Stimulated activated CD8-positive, alpha-beta memory T cell treated with anti-CD3 and anti-CD28 coated beads, Interleukin-2, amount 100 ng/mL, for 48 hours (primary cell): ENCODE measurements at places on chromosomes 3 and 15.
A peak's percentile ranks its signal among the peaks of the same experiment; 100 is the strongest.

- DNase-seq: no peak
Measured at GRCh38 chr3:64932016-64932518, 244.3 kb upstream of the ADAMTS9 start.

DNA sequence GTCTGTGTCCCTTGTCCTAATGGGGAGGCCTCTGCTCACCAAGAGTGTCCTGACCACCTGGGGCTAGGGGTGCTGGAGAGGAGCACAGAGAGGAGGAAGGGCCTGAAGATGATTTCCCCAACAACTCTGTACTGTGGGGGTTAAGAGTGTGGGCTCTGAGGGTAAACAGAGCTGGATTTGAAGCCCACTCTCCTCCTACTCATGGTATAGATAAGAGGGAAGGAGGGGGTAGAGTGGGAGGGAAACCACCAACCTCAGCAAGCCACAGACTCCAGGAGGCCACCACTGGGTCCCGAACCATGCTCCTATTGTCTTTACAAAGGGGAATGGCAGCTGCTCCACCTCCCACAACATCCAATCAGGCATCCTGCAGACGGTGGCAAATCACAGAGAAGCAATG is 103.6 kb upstream of the RNU6-1 start:
- no peak for DNase-seq

DNA sequence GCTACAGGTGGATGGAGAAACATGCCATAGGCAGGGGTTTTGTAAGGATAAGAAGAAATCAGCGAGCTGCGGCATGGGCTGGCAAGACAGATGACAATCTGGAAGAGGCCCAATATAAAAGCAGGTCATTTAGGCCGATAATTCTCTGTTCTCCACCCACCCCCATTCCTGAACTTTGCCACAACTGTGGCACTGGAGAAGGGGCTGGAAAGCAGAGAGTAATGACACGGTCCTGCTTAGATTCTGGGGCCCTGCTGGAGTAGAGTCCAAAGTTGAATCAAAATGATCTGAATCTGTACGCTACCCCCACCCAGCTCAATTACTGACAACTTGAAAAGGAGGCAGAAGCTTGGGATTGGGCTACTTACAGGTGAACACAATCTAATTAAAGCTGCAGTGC is 18.4 kb upstream of the BUB1B start:
- no peak for DNase-seq

- DNase-seq: no peak
Measured at GRCh38 chr3:113495035-113495434, 19.9 kb downstream of the SPICE1 start.

DNA sequence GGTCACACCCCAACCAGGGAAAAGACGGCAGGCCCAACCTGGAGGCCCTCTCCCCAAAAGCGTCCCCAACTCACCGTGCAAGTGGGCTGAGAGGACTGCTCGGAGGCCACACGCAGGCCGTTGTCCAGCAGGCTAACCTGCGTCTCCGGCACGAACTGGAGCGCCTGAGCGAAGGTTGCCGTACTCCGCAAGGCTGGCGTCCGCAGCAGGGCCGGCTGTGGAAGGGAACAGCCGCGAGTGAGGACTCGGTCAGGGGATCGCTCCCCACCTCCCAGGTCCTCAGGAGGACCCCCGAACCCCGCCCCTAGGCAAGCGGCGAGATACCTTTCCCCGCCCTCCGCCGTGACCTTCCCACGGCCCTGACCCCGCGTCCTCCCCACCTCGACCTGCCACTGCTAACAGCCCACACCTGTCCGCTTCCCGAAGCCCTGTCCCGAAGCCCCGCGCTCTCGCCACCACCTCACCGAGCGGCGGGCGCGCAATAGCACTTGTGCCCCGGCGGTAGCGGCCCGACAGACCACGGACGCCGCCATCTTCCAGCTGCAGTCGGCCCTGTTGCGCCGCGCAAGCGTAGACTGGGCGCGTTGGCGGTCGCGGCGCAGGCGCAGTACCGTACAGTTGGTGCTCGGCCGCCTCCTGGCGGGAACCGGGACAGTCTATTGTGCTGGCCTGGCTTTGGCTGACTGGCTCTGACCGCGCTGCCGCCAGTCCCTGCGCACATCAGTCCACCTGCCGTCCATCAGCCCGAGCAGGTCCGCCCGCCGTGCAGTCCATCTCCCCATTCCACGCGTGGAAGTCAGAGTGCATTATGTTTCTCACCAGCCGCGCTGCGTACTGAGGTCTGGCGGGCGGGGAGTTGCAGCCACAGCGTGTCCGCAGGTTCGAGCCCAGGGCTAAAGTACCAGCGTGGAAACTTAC is at the start of gene UQCRC1:
UQCRC1 (minus strand) TSS at position 559 of the 918 bp plus-strand sequence; CDS start at position 533, 26 bp downstream.
- peak; percentile 87 for DNase-seq

DNA sequence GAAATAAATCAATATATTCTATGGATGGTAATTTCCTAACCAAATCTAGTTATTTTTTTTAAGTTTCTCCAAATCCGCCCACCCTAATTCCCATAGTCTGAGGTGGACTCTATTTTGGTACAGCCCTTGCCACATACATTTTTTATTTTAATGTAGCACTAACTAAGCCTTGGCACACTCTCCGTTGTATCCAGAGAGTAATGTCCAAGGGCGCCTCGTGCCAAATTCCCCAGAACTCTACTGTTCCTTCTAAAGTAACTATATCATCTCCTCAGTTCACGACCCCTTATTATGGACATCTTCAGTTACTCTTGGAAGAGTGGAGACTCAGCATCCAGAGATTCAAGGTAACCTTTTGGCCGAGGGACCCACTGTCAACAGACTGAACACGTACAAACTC is 1.3 kb downstream of the VGLL3 start:
- DNase-seq: no peak

GRCh38 chr3:4986175-4986781 is 7.0 kb downstream of the BHLHE40 start:
- no peak for DNase-seq

- DNase-seq: no peak
Measured at GRCh38 chr3:82259994-82260393, 498.5 kb upstream of the GBE1 start.

DNA sequence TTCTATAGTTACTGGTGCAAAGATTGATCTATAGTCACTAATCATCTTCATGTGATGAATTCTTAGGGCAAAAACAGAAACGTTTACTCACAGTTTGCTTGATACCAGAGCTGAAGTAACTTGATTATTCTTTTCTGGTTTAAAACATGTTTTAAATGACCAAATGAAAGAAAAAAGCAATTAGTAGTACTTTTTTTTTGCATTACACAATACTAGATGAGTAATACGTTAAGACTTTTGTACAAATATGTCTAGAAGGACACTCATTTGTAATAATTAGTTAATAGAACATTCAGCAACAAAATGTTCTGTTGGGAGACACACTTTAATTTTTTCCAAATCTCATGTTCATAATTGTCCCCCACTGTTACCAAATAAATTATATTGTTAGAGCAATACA is 523.2 kb downstream of the SOX2 start:
- DNase-seq: no peak

GRCh38 chr15:74937272-74937589 is 642 bp downstream of the COX5A start:
- no peak for DNase-seq

DNA sequence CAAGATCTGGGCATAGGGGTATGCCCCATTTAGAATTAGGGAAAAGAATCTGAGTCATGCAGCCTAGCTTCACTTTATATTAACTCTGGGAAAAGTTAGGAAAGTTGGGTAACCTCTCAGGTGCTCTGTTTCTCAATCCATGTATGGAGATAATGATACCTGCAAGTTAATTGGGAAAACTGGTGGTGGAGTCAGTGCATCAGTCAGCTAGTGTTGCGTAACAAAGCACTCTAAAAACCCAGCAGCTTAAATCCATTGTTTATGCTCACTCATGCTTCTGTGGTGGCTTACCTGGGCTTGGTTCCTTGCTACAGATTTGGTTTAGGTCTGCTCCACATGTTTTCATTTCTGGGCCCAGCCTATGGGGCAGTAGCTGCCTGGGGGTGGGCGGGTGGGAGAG is 91.0 kb downstream of the SMAD3 start:
- DNase-seq: no peak

DNA sequence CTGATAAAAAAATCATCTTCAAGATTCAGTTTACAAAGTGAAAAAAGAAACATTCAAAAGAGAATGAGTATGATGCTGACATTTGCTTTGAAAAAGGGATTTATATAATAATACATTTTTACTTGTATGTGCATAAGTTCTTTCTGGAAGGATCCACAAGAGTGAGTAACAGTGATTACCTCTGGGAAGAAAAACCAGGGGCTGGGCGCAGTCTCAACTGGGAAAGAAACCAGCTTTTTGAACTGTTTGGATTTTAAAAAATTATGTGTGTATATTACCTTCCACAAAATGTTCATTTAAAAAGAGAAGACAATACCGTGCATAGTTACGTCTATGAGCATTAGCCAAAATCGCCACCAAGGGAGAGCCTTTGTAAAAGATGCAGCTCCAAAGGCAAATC is 1.3 kb downstream of the CLEC3B start:
- DNase-seq: no peak

DNA sequence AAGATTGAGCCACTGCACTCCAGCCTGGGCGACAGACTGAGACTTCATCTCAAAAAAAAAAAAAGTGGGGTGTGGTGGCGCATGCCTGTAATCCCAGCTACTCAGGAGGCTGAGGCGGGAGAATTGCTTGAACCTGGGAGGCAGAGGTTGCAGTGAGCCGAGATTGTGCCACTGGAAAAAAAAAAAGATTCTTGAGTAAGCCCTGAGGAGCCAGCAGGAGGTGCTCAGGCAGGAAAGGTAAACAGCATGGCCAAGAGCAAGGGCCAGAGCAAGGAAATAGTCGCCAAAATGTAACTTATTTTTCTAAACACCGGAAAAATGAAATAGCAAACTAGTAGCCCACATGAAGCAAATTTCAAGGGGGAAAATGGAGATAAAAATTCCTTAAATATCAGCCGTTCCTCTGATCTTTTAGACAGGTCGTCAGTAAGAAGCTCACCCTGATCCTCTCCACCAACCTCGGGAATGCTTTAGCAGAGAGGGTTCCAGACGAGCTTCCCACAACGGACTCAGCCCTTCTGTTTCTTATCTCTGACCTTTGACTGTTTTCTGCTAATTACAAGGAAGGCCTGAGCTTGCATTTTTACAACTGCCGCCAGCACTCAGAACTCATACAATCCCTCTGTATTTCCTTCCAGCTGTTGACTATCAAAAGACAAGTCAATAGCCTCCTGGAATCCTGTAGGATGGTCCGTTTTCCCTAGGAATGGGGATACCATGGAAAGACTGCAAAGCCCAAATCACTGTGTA is 45.0 kb upstream of the AKAP13 start:
- no peak for DNase-seq

- DNase-seq: no peak
Measured at GRCh38 chr15:25176991-25177954, 222.5 kb downstream of the SNRPN start.

GRCh38 chr3:113614402-113614801 is 82.0 kb downstream of the USF3 start:
- DNase-seq: no peak

DNA sequence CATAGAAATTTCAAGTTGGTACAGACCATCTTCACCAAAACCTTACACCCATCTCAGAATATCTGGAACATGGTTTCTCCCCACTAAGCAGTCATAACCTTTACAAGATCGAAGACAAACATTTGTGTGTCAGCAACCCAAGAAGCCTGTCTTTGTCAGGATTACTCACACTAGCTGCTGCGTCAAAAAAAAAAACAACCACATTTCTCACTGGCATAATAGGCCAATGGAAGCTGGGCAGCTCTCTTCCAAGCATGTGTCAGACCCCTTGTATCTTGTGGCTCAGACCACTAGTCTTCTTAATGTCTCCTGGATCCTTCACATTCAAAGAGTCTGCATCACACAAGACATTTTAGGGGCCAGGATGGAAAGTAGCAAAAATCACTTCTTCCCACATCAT is 266.9 kb upstream of the IGF1R start:
- DNase-seq: no peak

- no peak for DNase-seq
Measured at GRCh38 chr3:40477666-40478065, 744 bp downstream of the ZNF619 start.

GRCh38 chr3:188584162-188584529 is 430.2 kb downstream of the LPP start:
- no peak for DNase-seq

- no peak for DNase-seq
Measured at GRCh38 chr3:135136361-135137100, 341.5 kb downstream of the EPHB1 start.

- no peak for DNase-seq
Measured at GRCh38 chr3:131883086-131883485, 151.7 kb downstream of the CPNE4 start.

DNA sequence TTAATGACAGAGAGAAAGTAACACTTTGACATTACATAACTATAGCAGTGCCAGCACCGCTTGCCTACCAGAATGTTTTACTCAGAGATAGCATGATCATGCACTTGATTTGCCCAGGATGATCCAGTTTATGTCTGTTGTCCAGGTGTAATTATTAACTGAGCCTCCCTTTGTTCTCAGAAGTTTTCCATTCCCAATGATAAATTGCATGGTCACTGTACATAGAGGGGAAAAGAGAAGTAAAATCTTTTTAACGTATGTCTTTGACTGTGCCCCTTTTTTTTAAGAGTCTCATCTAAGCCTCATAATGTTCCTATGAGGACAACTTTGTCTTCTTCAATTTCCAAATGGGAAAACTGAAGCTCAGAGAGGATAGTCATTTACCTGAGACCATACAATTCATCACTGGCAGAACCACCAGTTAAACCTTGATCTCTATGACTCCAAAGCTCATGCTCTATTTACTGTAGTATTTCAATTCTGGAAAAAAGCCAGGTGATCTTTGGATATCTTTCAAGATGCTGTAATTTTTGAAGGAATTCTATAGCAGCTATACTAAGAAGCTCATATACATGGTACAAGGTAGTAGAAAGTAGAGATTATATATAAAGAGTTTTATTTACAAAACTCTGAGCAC is 25.1 kb downstream of the C3orf85 start:
- DNase-seq: no peak

GRCh38 chr15:80645494-80646065 is 49.5 kb upstream of the ABHD17C start:
- no peak for DNase-seq

DNA sequence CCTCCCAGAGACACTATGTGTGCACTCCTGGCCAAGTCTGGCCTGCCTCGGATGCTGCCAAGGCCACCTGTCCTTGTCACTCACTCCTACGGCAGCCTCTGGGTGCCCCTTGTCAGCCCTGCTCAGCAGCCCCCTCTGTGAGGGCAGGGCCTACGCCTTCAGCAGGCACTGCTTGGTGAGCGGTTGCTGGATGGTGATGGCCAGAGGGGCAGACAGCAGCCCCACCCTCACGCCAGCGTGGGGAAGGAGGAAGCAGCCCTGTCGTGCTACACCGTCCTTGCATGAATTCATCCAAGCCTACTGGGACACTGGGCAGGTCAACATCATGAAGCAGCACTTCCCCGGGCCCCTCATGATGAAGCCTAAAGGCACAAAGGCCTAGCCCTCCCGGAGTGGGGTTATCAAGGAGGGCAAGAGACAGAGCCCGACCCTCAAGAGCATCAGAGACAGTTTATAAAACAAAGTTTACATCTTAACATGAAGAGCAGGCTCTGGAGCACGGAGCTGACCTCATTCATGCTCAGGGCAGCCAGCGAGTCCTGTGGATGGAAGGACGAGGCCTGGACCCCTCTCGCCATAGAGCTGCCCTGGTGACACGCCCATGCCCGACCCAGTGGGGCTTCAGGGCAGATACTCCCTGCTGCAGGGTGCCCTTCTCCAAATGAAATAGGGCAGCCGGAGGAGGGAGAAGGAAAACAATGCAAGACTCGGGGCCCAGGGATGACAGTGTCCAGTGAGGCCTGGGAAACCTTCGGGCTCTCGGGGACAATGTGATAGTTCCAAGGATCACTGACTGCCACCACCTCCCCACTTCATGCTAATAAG is 25.3 kb downstream of the CHDH start:
- no peak for DNase-seq
